ENCODE measurements at places on chromosomes 2 and 18. TPM values are rescaled to one million over a fixed set of nuclear protein-coding genes. Genes with fewer than 3 reads are reported as not detected.

- no peak for DNase-seq
Observed at GRCh38 chr2:224127871-224128501, 88.9 kb upstream of the SERPINE2 start.

DNA sequence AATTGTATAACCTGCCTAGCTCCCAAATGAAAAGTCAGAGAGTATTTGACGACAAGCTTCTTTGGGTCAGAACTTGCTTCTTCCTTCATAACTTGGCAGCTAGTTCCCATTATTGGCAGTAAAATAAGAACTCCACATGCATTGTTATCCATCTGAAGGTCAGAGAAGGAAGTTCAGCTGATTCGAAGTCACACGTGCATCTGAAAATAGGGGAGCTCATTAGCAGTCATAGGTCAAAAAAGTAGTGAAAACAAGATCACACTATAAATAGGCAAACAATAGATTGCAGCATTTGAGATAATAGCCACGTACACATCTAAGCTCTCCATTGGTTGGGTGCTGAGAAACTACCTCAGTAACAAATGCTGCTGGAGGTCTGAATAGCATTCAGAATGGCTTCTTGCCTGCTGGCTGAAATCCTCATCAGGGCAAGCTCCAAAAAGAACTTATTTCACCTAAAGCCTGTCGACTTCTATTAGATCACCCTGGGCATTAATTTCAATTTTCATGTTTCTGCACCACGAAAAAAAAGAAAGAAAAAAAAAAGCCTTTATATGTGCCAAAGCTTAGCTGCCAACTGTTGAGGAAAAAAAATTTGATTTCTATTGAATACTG lies 1492.9 kb upstream of the CELF4 start:
- DNase-seq, result peak; percentile 88

- DNase-seq, result no peak
Observed at GRCh38 chr2:74293191-74293991, 49.8 kb downstream of the SLC4A5 start.

DNA sequence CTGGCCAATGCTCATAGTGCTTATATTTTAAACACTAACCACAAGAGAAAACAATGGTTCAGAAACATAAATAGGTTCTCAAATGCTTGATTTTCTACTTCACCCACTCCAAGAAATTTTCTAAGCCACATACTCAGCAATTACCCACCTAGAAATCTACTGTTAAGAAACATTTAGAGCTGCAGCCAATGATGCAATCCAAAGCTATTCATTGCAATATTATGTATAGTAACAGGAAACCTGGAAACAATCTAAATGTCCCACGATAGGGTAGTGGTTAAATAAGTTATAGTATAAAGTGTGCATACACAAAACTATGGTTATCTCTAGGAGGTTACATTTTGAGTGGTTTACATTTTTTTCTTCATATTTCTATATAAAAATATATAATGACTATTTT lies 5.7 kb downstream of the FAM237A start:
- no peak for DNase-seq

DNA sequence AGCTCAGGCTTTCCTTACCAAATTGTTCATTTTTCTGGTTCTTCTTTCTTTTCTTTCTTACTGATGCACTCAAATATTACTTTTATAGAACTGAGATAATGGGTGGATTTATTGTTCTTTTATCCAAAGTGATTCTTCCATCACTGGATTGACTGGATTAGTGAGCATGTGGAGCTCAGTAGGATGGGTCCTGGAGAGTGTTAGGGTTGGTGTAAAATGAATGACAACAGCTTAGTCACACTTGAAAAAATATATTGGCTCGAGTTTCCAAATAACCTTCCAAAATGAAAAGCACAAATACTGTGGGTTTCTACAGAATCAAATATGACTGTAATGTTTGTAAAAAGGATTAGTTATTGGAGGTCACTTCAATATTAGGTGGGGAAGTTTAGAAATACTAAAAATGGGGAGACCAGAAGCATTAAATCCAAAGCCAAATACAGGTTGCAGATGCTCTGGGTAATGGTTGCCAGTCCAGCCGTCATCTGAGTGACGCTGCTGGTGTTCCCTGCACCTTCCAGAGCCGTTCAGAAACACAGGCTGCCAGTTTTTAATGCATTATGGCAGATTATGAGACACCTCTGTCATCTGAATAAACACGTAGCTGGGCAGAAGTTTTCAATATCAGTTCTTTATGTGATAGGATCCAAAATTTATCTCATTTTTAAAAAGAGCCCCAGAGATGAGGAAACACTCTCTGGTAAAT lies 294.8 kb upstream of the NRP2 start:
- no peak for DNase-seq

- DNase-seq, result no peak
Observed at GRCh38 chr2:146415291-146415690, 1429.5 kb upstream of the ACVR2A start.

DNA sequence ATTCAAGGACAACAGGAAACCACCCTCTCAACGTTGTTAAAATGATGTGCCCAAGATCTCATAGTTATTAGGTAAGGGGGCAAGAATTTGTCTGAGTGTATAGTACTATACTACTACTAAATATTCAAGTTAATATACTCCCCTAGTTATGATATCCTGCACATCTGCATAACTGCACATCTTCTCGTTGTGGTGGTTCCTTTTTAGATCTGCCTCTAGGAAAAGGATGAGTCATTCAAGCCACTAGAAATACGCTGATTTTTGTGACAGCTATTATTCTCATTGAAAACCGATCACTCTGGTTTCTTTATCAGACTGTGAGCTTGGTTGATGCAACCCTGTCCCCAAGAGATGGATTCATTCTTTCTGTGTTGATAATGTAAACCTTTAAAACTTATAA lies 1067.0 kb upstream of the FANCL start:
- DNase-seq, result no peak

DNA sequence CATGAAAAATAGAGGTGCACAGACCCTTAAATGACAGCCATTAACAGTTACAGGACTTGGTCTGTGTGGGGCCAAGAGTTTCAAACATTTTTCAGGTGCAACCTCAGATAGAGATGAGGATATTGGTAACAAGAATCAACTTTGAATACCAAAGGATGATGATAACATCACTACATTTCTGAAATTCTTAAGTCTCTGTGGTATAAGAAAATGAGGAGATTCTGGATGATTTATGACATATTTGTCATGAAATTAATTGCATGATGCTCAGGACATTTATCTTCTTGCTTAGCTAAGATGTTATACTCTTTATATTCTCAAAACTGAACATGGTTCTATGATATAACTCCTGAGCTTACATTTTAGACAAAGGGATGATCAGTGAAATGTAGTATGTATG lies 471.8 kb upstream of the CWC22 start:
- DNase-seq, result no peak

DNA sequence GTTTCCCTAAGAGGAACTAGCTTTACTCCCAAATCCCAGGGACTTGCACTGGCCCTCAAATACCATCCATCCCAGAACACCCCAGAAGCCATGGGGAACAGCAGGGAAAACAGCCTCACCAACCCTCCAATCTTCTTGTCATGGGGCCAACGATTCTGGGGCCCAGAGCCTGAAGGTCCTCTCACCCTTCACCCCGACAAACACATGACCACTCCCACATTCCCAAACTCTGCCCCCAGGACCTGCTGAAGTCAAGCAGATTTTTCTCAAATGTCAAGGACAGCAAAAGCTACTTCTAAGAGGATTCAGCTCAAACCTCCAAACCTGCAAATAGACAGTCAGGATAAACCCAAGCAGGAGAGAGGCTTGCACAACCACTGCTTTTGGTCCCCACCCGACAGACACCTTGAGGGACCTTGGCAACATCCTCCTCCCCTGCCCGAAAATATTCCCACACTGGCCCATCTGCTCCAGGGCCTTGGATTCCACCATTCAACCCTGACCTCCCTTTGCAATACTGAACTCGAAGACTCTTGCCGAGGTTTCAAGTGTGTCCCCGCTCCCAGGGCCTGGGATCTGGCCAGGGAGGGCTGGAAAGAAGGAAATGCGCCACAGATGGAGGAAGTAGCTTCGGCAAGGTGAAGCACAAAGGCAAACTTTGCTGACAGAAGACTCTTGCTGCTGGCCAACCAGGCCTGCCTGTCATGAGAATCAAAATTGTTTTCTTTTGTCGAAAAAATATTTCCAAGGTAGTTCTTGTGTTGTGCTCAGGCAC lies 143.3 kb downstream of the ZFP36L2 start:
- peak; percentile 51 for DNase-seq

GRCh38 chr2:88875736-88876135 lies 184.3 kb downstream of the RPIA start:
- DNase-seq, result no peak

DNA sequence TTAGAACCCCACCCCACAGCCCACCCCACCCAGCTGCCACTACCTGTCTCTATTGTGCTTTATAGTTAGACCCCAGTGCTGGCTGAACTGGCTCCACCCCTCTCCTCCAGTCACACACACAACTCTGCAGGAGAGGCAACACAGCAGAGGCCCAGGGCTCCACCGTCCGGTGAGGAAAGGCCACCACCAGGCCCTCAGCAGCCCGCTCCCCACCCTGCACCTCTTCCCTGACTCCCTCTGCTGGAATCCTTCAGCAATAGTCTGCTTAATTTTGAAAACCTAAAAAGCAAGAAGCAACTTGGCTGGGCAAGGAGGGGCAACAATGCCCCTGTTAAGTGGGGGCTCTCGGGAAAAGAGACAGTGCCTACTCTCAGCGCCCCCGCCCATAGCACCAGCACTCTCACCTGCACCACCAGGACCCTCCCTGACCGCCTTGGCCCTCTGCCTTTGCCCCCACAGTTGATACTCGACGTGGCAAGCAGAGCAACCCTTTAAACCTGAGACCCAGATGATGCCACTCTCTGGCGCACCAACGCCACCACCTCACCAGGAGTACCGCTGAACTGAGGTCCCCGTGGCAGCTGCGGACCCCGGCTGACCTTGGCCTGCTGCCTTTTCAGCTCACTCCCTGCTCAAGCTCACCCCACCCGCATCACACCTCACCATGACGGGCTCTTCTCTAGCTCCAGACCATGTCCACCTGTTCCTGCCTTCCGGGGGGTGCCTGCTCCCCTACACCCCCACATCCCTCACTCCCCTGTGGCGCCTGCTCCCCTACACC lies 45.7 kb downstream of the NDUFA10 start:
- peak; percentile 23 for DNase-seq

Gene NEB
- total RNA-seq, result 3.6 TPM

Gene MYO7B
- total RNA-seq, result not detected

Gene PDE6D
- total RNA-seq, result 23.8 TPM

Gene RAB6C
- total RNA-seq, result not detected

Gene CBLN2
- 1.1 TPM for total RNA-seq

Gene REG3A
- total RNA-seq, result not detected

Gene MROH2A
- total RNA-seq, result not detected

Data from endothelial cell of umbilical vein (primary cell).